KBM-7 (cell line): ENCODE measurements at places on chromosomes 12 and 14.
A peak's percentile ranks its signal among the peaks of the same experiment; 100 is the strongest.

GRCh38 chr12:117968826-117969659, at the start of gene KSR2:
Gene KSR2, minus strand, starts transcription at chr12:117968990. Its CDS starts 735 bp downstream, at chr12:117968255.
- peak; percentile 38 for DNase-seq

- DNase-seq, result no peak
Measured at GRCh38 chr14:101197595-101198397, 294.3 kb upstream of the RTL1 start.

DNA sequence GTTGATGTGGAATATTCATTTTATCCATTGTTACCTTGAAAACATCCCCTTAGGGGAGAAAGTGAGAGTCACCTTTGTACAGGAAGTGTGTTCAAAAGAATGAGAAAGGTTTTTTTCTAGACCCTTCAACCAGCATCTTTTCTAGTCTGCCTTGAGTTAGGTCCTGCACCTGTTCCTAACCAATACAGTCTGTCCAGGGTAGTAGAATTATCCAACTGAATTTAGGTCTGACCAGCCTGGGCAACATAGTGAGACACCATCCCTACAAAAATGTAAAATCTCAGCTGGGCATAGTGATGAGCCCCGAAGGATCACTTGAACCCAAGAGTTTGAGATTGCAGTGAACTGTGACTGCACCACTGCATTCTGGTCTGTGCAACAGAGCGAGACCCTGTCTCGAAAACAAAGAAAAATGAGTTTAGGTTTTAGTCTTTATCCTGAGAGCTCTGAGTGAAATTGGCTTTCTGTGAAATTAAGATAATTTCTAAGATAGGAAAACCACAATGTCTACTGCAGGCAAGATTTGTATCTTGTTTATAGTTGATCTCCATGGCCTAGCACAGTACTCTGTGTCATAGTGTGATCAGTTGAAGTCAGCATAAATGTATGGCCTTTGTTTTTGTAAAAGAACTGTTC, 25.2 kb downstream of the ARHGAP5 start:
- DNase-seq, result peak; percentile 64

GRCh38 chr14:71550367-71550766, 381.9 kb upstream of the RGS6 start:
- DNase-seq, result no peak

- no peak for DNase-seq
Measured at GRCh38 chr14:96309896-96310330, 53.2 kb downstream of the ATG2B start.

DNA sequence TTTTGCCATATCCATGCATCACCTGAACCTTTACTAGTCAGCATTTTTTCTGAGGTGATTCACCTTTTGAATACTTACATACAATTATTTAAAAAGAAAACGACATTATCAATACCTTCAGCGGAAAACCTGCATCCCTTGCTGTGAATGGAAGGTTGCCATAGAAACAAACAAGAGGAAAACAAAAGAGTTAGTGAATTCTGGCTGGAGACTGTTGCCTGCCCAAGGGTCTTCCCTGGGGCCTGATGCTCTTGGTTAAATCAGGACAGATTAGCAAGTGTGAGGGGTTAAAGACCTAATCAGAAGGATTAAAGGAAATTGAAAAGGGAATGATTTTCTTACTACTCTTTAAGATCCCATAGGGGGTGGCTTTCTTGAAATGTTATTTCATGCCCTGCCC, 96.0 kb upstream of the WSCD2 start:
- no peak for DNase-seq

GRCh38 chr12:96078231-96079135, 43.1 kb upstream of the LTA4H start:
- DNase-seq, result no peak

GRCh38 chr12:56103066-56103711, 1.2 kb upstream of the PA2G4 start:
- DNase-seq, result peak; percentile 22
